Mesenchymal stem cell (in vitro differentiated cells and primary cell): ENCODE measurements at places on chromosomes 2 and 18.

DNA sequence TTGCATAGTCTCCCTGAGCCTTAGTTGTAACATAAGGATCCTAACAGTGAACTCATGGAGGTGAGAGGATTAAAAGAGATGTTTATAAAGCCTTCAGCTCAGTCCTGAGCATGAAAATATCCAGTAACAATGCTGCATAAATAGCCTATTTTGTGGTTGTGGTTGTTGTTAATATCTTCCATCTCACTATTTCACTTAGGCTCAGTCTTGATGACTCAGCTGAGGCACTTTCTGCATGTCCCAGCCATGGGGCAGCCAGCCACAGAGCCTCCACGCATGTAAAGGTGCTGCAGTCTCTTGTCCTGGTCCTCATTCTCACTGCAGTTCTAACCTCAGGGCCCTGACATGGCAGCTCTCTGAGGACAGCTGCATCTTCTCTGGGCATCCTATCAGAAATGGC is 218.8 kb upstream of the PKDCC start:
- no peak for DNase-seq

DNA sequence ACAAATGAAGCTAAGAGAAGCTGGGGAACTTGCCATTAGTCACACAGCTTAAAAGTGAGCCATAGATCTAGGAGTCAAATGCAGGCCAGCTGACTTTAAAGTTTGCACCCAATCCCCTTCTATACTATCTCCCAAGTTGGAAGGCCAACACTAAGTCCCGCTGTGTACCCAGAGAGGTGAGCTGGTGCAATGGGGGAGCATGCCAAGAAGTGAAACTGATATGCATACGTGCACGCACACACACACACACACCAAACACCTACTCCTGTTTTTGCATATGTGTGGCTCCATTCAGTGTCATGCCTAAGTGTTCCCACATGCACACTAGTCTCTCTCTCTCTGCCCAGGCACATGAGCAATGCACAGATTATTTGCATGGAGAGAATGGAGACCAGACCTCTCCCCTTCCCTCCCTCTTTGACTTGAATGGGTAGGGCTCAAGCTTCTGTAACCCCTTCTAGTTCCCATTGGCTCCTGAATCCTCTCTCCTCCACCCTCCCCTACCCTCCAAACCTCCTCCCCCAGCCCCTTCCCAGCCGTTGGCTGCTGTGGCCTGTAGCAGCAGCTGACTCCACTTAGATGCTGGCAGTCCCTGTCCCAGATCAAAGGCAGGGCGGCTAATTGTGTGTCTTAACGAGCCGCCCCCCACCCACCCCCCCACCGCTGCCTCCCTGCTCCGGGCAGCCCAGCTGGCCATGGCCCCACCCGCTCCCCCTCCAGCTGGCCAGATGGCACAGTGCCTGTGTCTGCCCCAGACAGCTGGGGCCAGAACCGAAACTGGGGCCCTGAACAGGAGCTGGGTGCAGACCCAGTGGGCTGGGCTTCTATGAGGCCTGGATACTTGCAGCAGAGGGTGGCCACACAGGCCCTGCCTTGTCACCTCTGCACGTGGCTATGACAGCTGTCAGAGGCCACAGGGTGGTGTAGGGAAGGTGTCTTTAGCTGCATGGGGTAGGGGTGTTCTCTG is 5.6 kb downstream of the WNT10A start:
- no peak for DNase-seq

DNA sequence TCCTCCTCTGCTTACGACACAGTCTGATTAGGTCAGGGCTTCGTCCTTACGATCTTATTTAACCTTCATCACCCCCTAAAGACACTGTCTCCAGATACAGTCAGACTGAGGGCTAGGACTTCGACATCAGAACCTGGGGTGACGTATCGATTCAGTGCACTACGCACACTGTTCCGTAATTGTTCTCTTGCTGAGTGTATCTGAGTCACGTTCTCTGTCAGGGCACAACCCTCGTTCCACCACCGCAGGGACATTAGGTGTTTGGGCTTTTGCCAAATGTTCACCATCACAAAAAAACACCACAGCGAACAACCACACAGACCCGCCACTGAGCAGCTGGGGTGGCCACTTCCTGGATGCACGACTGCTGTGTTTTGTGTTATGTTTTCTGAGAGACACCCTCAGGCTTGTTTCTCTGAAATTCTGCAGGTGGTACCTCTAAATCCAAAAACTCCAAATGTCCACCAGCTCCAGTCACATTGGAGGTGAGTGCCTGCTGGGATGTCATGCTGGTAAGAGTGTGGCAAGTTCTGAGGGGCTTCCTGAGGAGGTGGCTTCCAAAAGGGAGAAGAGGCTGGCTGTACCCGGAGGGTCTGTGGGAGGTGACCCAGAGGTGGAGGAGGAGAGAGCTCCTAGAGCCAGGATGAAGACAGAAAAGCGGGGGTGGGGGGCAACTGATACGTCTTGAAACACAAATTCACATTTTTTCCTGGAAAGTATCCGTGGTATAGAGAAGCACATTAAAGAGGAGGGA is 66.6 kb downstream of the ADNP2 start:
- no peak for DNase-seq

DNA sequence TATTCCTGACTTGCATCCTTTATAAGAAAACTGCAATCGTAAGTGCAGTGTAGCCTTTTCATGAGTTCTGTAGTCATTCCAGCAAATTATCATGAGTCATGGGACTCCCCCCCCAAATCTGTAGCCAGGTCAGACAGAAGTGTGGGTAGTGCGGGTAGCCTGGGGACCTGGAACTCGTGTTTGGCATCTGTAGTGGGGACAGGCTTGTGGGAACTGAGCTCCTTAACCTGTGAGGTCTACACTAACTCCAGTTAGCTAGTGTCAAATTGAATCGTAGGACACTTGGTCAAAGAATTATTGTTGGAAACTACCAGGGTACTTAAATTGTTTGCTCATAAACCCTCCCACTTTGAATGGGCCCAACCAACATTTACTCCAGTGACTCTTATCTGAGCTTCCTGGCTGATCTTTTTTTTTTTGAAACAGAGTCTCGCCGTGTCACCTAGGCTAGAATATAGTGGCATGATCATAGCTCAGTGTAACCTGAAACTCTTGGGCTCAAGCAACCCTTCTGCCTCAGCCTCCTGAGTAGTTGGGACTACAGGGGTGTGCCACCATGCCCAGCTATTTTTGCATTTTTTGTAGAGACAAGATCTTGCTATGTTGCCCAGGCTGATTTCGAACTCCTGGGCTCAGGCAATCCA is 12.4 kb downstream of the PFN4 start:
- no peak for DNase-seq

- no peak for DNase-seq
Measured at GRCh38 chr2:230893841-230894781, 29.4 kb downstream of the ITM2C start.

DNA sequence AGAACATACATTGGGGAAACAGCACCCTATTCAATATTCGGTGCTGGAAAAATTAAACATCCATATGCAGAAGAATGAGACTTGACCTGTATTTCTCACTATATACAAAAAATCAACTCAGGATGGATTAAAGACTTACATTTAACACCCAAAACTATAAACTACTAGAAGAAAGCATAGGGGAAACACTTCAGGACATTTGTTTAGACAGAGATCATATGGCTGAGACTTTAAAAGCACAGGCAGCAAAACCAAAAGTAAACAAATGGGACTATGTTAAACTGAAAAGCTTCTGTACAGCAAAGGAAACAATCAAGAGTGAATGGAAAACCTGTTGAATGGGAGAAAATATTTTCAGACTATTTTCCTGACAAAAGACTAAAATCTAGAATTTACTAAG is 1694.1 kb upstream of the CELF4 start:
- DNase-seq = peak; percentile 48

- no peak for DNase-seq
Measured at GRCh38 chr2:61633250-61633649, 95.1 kb upstream of the XPO1 start.

GRCh38 chr2:74863802-74864248 is 29.9 kb downstream of the HK2 start:
- no peak for DNase-seq

DNA sequence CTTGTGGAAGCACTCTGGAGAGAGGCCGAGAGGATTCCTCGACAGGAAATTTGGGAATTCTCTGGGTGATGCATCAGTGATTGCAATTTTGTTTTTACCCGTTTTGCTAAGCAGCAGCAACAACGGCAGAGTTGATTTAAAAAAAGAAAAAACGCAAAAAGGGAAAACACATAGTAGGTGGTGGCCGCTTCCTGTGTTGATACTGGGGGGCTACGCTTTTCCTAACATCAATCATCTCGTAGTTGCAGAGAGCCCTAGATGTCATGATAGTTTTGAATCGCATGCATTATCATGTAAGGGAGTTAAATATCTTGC is 271 bp upstream of the RBM43 start:
- no peak for DNase-seq

DNA sequence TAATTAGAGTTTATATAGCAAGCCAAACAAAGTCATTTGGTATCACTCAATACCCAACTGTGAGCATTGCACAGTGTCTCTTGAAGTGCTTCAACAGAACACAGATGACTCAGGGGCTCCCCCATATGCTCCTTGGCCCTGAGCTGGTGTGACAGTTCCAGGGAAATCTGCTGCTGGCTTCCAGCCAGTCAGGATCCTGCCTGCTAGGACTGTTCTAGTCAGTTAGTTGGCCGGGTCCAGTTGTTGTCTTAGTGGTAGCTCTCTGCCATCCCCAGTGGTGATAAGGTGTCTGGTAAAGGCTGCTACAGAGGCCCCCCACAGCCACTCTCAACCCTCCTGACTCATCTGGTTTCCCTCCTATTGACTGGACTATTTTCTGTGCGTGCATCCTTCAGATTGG is 100.3 kb downstream of the IRS1 start:
- DNase-seq = peak; percentile 63

- no peak for DNase-seq
Measured at GRCh38 chr2:100344433-100344832, 22.1 kb upstream of the LONRF2 start.

GRCh38 chr2:44137048-44137447 is 31.6 kb upstream of the PPM1B start:
- no peak for DNase-seq

DNA sequence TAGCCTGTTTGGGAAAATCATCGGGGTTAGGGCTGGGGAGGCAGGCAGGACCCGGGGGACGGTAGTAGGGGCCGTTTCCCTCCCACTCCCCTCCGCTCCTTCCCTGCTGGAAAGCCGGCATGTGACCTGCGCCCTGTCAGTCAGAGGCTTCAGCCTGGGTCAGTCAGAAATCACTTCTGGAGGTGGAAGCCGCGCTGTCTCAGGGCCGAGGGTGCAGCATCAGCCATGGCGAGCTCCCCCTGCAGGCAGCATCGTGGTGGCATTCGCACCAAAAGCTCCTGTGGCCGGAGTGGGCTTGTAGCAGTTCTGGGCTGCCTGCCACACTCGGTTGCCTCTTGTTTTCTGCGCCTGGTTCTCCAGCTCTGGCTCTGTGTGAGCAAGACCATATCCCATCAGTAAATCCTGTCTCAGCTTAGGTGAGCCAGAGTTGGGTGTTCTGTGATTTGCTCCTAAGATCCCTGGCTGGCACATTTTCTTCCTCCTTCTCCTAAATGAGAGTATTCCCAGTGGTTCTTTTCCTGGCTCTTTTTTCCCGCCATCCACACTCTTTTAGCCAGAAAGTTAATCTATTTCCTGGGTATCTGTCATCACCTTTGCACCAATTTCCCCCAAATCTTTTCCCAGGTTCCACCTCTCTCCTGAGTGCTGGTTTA is 123.9 kb upstream of the CD302 start:
- peak; percentile 46 for DNase-seq

DNA sequence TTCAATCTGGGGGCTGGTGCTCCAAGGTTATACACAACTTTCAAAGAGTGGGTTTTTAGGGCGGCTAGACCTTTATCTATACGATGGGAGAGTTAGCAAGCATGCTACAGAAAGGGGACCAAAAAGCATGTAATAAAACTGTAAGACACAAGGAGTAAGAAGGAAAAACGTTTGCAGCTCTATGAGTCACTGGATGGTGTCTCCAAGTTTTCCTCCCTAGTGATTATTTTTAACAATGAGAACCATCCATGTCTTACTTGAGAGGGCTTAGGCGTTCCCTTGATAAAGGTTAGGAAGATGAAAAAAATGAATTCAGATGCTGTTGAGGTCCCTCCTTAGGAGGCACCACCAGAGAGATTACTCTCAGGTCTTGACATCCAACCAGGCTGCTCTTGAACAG is 75.9 kb downstream of the HRH4 start:
- DNase-seq = no peak

GRCh38 chr2:31080361-31080760 is 57.9 kb downstream of the GALNT14 start:
- no peak for DNase-seq

GRCh38 chr2:214904634-214905033 is 95.2 kb upstream of the BARD1 start:
- no peak for DNase-seq

DNA sequence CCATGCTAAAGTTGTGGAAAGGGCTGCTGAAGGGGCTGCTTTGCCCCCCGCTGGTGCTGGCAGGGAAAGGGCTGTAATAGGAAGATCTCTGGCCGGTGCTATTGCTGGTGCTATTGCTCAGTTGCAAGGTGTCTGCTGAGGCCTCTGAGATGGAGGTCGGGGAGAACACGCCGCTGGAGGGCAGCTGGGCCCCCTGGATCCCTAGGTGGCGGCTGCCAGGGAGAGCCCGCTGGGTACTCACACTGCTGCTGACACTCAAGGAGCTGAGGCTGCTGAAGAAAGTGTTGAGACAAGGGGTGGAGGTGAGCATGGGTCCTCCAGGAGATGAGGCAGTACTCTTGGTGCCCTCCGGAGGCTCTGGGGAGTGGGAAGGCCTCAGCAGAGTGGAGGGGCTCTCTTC is 4.2 kb downstream of the FOXI3 start:
- no peak for DNase-seq

GRCh38 chr18:11497585-11497984 is 111.8 kb upstream of the SLC35G4 start:
- peak; percentile 69 for DNase-seq

DNA sequence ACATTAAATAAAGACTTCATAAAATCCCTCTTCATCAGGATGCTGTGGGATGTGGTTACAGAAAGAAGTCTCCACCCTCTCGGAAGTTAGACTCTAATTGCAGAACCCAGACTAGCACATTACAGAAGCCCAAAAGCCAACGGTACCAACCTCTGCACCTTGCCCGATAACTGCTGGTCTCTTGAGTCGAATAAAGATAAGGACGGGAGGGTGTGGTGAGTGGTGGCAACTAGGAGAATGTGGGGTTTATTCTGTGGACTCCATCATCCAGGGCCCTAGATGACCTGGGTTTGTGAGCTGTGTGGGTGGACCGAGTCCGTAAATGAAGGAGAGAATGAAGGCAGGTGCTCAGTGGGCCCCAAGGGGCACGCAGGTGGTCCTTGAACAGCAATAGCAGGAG is 462.8 kb upstream of the ID2 start:
- no peak for DNase-seq

- DNase-seq = no peak
Measured at GRCh38 chr18:26863921-26864497, 1.5 kb downstream of the AQP4 start.

- peak; percentile 43 for DNase-seq
Measured at GRCh38 chr2:217731805-217732204, 271.0 kb downstream of the TNS1 start.

- DNase-seq = no peak
Measured at GRCh38 chr2:106885329-106885728, 638 bp downstream of the ST6GAL2 start.
